Activated T-cell treated with anti-CD3 and anti-CD28 coated beads, Interleukin-2, amount 50 U/mL, for 4 hours (primary cell): ENCODE measurements at places on chromosomes 12 and 14.

GRCh38 chr12:131413471-131413870 is 297.4 kb upstream of the SFSWAP start:
- DNase-seq, result no peak

- no peak for DNase-seq
Measured at GRCh38 chr12:116529048-116529447, 30.1 kb upstream of the MAP1LC3B2 start.

DNA sequence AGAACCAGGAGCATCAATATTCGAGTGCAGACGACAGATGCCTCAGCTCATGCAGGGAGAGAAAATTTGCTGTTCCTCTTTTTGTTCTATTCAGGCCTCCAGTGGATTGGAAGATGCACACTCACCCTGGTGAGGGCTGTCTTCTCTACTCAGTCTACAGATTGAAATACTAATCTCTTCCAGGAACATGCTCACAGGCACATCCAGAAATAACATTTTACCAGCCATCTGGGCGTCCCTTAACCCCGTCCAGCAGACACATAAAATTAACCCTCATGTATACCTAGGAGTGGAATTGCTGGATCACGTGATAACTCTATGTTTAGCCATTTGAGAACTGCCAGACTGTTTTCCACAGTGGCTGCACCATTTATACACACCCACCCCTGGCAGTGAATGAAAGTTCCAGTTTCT is 4.5 kb upstream of the OAS2 start:
- no peak for DNase-seq

GRCh38 chr12:104668274-104668718 is 211.5 kb downstream of the CHST11 start:
- no peak for DNase-seq

GRCh38 chr14:75614179-75614578 is 35.8 kb downstream of the FLVCR2 start:
- no peak for DNase-seq

DNA sequence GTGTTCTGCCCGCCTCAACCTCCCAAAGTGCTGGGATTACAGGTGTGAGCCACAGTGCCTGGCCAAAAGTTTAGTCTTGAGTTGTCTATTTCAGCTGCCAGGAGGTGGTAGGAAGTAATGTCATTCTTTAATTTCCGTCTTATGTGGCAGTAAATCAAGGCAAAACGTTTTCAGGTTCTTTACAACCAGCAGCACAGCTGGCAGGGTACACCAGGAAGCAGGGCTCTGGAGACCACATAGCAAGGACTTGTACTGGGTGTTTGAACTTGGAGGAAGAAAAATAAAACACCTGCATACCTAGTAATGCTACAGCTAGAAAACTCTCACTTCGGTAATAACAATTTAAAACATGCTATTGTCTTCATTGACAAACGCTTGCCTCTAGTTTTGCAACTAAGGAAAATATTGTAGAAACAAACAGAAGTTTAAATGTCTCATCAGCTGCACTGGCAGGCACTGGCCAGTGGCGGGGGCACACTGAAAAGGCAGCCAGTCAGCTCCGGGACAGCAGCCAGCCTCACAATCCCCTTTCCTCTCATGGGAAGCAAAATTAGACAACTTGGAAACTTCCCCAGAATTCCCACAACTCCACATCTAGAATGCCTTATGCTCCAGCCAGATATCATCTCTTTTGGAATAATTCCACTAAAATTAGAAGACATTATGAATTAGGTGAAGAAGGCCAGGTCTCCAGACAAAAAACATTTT is 72.2 kb downstream of the CLIP1 start:
- DNase-seq, result no peak

GRCh38 chr12:53067074-53067992 is 11.9 kb downstream of the SPRYD3 start:
- no peak for DNase-seq

DNA sequence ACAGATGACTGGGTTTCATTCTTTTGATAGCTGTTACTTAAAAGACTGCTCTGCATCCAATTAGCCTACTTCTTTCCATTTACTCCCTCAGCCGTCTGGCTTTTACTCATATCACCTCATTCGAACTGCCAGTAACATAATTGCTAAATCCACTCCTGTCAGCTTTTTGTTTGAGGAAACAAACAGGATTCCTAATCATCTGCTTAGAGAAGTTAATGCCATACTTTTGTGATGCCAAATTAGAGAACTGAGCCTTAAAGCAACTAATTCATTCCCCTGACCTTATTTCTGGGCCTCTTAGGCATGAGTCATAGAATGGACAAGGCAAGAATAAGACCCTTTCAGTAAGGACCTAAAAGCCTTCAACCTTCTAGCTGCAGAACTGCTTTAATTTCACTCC is 2.9 kb downstream of the OXA1L start:
- no peak for DNase-seq

DNA sequence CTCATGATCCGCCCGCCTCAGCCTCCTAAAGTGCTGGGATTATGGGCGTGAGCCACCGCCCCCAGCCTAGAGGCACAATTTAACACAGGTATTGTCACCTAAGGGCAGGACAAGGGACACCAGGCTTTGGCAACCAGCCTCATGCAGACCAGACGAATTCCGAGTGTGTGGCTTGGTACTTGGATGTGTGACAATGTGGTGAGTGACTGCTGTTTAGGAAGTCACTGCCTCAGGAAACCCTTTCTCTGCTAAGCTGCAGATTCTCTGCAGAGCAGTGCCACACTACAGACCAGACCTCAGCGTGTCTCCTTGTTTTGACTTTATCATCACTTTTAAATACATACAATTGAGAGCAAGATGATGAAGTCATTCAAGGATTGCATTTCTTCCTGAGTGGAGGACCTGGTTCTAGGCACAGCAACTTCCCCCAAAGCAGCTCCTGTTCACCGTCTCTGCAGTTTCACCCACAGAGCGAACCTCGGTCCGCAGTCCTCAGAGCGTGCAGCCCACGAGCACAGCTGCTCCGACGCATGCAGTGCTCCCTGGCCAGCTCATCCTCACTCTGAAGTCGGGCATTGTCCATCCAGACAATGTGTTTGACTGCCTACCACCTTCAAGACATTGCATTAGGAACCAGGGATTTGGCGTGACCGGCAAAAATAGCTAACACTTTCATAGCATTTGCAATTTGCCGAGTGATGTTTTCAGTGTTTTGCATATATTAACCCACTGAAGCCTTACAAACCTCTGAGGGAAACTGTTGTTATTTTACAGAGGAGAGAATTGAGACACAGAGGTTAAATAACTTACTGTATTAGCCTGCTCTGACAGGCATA is 235.2 kb downstream of the CHST11 start:
- DNase-seq, result no peak
